ENCODE measurements at places on chromosomes 11 and 22.

- no peaks in the 10 kb centered on the region for H3K36me3 ChIP-seq
- peaks cover 2% of the 10 kb centered on the region for H3K4me1 ChIP-seq
- H3K27ac ChIP-seq: no peak overlapping the region
- DNase-seq: no peak
Measured at GRCh38 chr11:86918973-86919372, 36.2 kb downstream of the FZD4 start.

DNA sequence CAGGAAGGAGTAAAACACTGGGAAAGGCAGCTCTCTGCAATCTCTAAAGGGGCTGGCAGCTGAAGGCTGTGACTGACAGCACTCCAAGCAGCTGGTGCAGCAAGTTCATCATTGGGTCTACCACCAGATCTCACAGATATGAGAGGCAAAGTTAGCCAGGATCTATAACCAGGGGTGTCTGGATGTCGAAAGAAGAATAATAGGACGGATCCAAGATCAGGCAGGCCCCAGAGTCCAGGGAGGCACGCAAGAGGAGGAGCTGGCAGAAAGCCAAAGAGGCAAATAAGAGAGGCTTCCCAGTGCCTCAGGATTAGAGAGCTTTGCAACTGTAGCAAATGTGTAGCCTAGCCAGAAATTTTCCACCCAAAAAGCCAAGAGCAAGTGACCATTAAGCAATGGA lies 77.1 kb downstream of the RBMXL2 start:
- no peak for DNase-seq
- no peaks in the 10 kb centered on the region for H3K27me3 ChIP-seq
- peaks cover 3% of the 10 kb centered on the region for H3K4me1 ChIP-seq
- no peak overlapping the region for H3K27ac ChIP-seq

DNA sequence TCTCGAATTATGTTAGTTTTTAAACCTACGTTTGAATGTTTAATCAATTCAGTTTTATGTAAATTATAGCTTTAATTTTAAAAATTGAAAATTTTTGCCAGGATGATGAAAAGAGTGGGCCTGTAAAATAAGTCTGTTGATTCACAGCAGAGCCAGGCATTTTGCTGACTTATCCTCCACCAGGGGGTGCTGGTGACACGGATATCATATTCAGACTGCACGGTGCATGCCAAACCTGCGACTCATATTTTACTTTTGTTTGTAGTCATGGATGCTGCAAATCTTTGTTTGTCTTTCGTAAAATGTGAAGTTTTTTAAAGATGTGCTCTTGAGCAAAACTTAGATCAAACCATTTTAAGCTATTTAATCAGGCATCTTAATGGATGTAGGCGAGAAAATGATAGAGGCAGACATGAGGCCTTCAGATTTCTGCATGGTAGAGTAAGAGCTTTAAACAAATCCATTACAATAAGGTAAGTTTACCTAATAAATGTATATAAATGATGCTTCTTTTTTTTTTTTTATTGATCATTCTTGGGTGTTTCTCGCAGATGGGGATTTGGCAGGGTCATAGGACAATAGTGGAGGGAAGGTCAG lies 3.6 kb upstream of the OR8B3 start:
- peaks cover 2% of the 10 kb centered on the region for H3K4me1 ChIP-seq
- no peaks in the 10 kb centered on the region for H3K36me3 ChIP-seq
- no peak overlapping the region for H3K4me3 ChIP-seq

DNA sequence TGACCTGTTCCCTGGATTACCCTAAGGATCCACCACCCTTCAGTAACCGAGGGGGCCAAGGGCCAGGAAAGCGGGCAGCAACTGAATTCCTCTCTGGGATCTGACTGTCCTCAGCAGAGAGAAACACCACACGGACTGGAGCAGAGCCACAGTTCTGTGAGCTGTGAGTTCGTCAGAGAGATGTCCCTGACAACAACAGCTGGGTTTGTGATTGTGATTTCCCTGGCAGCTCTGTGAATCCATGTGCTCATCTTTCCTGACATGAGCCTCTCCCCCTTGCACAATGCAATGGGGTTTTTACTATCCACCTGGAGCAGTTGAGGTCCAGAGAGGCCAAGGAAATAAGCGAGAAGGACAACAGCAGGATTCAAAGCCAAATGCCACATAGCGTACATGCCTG lies 69.4 kb upstream of the AMPD3 start:
- no peak for DNase-seq
- H3K36me3 ChIP-seq: no peaks in the 10 kb centered on the region
- peaks cover 55% of the 10 kb centered on the region for H3K27me3 ChIP-seq
- no peak overlapping the region for H3K27ac ChIP-seq

- DNase-seq: no peak
- H3K4me3 ChIP-seq: no peak overlapping the region
- no peaks in the 10 kb centered on the region for H3K36me3 ChIP-seq
- H3K27me3 ChIP-seq: peaks cover 11% of the 10 kb centered on the region
- H3K27ac ChIP-seq: no peak overlapping the region
- H3K4me1 ChIP-seq: peaks cover 2% of the 10 kb centered on the region
Measured at GRCh38 chr11:33362051-33362910, 105.1 kb downstream of the HIPK3 start.

DNA sequence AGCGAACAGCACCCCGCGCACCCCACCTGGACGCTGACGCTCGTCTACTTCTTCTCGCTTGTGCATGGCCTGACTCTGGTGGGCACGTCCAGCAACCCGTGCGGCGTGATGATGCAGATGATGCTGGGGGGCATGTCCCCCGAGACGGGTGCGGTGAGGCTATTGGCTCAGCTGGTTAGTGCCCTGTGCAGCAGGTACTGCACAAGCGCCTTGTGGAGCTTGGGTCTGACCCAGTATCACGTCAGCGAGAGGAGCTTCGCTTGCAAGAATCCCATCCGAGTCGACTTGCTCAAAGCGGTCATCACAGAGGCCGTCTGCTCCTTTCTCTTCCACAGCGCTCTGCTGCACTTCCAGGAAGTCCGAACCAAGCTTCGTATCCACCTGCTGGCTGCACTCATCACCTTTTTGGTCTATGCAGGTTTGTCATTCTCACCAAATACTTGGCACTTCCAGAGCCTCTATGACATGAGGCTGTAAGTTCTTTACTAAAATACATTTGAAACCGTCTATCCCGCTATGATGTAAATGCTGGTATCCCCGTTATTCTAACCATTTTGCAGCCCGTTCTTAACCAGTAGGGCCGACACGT lies 535 bp downstream of the AQP11 start:
- peaks cover 22% of the 10 kb centered on the region for H3K4me1 ChIP-seq
- H3K4me3 ChIP-seq: peak overlapping the region; percentile 77
- no peak for DNase-seq
- H3K27me3 ChIP-seq: peaks cover 24% of the 10 kb centered on the region
- H3K27ac ChIP-seq: no peak overlapping the region
- H3K36me3 ChIP-seq: peaks cover 1% of the 10 kb centered on the region

DNA sequence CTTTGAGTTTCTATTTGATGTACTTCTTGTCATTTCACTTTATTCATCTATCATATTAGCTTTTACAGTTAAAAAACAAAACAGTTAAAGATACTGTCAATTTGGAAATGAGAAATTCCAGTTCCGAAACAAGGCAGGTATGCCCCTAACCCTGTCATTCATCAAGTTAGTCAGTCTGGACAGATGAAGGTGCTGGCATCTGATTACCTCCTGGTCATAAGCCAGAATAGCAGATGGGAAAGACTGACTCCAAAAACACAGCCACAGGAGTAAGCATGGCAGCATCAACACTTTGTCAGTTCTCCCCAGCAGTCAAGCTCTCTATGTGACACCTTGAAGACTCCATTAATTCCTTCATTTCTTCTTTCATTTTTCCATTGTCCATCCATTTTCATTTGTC lies 4.3 kb downstream of the LRRC51 start:
- H3K4me1 ChIP-seq: peaks cover 29% of the 10 kb centered on the region
- no peak overlapping the region for H3K4me3 ChIP-seq
- peaks cover 23% of the 10 kb centered on the region for H3K36me3 ChIP-seq
- H3K27me3 ChIP-seq: no peaks in the 10 kb centered on the region

DNA sequence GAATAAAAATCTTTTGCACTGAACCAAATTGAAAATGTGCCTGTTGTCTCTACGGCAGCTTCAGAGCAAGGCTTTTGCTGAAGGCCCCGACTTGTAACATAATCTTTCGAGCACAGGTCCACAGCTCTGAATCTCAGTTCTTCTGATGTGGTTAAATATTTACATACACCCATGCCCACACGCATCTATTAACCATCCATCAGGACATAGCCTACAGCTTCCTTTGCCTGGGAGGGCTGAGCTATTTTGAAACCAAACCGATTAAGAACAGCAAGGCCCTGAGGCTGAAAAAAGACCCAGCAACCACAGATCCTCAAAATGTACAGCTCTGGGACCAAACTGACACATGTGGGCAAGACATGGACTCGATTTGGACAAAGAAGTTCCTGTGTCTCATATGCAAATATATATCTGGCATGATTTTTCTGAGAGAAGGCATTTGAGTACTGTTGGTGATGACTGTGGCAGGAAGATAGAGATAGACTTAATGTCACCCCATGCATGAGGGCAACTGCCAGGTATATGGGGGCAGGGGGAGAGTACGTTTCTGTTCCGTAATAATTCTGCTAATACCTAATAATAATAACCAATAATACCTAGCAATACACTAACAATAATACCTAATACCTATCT lies 322.7 kb upstream of the PLET1 start:
- peaks cover 6% of the 10 kb centered on the region for H3K4me1 ChIP-seq
- H3K27ac ChIP-seq: no peak overlapping the region
- DNase-seq: no peak
- no peaks in the 10 kb centered on the region for H3K27me3 ChIP-seq
- H3K4me3 ChIP-seq: no peak overlapping the region

DNA sequence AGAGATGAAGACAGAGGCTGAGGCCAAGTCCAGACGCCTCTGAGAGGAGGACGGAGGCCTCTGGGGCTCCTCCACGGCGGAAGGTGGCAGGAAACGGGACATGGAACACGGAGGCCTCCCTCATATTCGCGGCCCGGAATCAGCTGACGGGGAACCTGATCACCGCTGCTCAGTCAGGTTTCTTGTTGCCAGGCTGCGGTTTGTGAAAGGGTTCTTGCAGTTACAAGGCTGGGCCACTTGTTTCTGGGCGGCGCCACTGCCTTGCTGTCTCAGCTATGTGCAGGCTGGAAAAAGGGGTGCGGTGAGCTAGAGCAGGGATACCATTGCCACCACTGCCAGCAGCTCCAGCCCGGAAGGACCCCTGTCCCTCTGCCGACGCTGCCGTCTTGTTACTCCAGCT lies 10.0 kb upstream of the MMP1 start:
- no peak for DNase-seq
- peaks cover 21% of the 10 kb centered on the region for H3K27me3 ChIP-seq
- H3K4me1 ChIP-seq: no peaks in the 10 kb centered on the region
- no peak overlapping the region for H3K27ac ChIP-seq

- H3K36me3 ChIP-seq: no peaks in the 10 kb centered on the region
- H3K27ac ChIP-seq: no peak overlapping the region
- no peak overlapping the region for H3K4me3 ChIP-seq
- peaks cover 55% of the 10 kb centered on the region for H3K27me3 ChIP-seq
- DNase-seq: no peak
Measured at GRCh38 chr22:44758344-44758973, 6.1 kb downstream of the ARHGAP8 start.

- no peak within 1 kb of the TSS for H3K27ac ChIP-seq
- H3K4me1 ChIP-seq: no peaks in the 10 kb centered on the region
- no peaks in the 10 kb centered on the region for H3K27me3 ChIP-seq
- no peak within 1 kb of the TSS for H3K4me3 ChIP-seq
- no peak for DNase-seq
- no peaks in the 10 kb centered on the region for H3K36me3 ChIP-seq
Measured at GRCh38 chr11:123939317-123939716, at the start of gene OR4D5. OR4D5 (plus strand) TSS chr11:123939617; CDS start chr11:123939617, 0 bp downstream.

DNA sequence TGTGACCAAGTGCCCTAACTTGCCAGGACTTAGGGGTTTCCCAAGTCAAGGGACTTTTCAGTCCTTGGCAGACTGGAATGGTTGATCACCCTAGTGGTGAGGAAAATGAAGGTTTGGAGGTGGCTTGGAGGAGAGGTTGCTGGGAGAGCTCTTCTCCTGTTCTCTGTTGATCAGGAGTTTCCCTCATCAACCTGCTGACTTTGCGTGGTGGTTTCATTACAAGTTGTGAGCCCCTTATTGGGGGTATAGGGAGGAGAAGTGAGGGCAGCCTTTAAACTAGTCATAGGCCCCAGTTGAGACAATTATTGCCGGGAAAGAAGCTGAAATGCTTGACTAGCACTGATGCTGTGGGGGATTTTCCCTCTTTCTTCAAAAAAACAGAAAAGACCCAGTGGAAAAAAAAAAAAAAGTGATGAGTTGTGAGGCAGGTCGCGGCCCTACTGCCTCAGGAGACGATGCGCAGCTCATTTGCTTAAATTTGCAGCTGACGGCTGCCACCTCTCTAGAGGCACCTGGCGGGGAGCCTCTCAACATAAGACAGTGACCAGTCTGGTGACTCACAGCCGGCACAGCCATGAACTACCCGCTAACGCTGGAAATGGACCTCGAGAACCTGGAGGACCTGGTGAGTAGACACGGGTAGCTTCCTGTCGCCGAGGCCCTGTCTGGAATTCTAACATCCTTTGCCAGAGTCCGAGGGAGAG lies at the start of gene CXCR5:
CXCR5 (plus strand) TSS at position 525 of the 704 bp plus-strand sequence; CDS start at position 575, 50 bp downstream.
- H3K36me3 ChIP-seq: peaks cover 45% of the 10 kb centered on the region
- H3K4me3 ChIP-seq: peak within 1 kb of the TSS; percentile 80
- peak within 1 kb of the TSS; percentile 93 for H3K27ac ChIP-seq
- H3K4me1 ChIP-seq: peaks cover 91% of the 10 kb centered on the region
- peak; percentile 66 for DNase-seq
